Fibroblast of lung (primary cell): ENCODE measurements at places on chromosomes 16 and 17. TPM values are rescaled to one million over a fixed set of nuclear protein-coding genes. Genes with fewer than 3 reads are reported as not detected.

- H3K4me3 ChIP-seq, result no peak overlapping the region
- no peak for DNase-seq
- H3K27me3 ChIP-seq, result peaks cover 11% of the 10 kb centered on the region
These were observed 72.1 kb upstream of the TNRC6C start for GRCh38 chr17:77886387-77886728.

GRCh38 chr17:1555651-1556471, 6.7 kb downstream of the PITPNA start:
- no peak overlapping the region for H3K27ac ChIP-seq
- DNase-seq, result no peak
- peaks cover 8% of the 10 kb centered on the region for H3K36me3 ChIP-seq
- no peaks in the 10 kb centered on the region for H3K27me3 ChIP-seq
- H3K4me3 ChIP-seq, result no peak overlapping the region
- no peaks in the 10 kb centered on the region for H3K4me1 ChIP-seq

Gene WNT9B
- not detected in 2 replicates for polyA plus RNA-seq

DNA sequence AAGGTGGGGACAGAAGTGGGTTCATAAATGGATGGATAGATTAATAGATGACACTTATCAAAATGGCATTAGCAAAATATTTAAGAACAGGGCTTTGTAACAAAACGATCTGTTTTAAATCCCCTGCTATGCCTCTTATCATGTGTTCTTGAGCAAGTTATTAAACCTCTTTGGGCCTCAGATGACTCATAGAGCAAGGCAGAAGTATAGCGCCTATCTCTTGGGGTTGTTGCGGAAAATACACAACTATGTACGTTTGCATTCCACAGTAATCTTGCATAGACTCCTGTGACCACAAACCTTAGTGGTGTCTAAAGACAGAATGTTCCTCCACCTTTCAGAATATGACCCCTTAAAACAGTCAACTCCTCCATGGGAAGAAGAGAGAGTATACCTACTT, 116.8 kb downstream of the CDYL2 start:
- H3K4me3 ChIP-seq, result no peak overlapping the region
- H3K27ac ChIP-seq, result no peak overlapping the region
- no peak for DNase-seq

Gene HIGD1B
- 0.34 TPM in 1 of 2 replicates, not detected in the other for polyA plus RNA-seq
